ENCODE measurements at places on chromosomes 4 and X.

DNA sequence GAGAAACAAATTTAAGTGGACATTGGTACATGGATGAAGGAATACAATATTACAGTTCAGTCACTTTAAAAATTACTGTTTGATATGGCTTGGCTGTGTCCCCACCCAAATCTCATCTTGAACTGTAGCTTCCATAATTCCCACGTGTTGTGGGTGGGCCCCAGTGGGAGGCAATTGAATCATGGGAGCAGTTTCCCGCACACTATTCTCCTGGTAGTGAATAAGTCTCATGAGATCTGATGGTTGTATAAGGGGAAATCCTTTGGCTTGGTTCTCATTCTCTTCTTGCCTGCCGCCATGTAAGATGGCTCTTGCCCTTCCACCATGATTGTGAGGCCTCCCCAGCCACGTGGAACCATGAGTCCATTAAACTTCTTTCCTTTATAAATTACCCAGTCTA lies 804.2 kb upstream of the FRG1 start:
- DNase-seq: no peak

GRCh38 chrX:57906790-57907189 lies 3.5 kb downstream of the ZXDA start:
- no peak for DNase-seq

DNA sequence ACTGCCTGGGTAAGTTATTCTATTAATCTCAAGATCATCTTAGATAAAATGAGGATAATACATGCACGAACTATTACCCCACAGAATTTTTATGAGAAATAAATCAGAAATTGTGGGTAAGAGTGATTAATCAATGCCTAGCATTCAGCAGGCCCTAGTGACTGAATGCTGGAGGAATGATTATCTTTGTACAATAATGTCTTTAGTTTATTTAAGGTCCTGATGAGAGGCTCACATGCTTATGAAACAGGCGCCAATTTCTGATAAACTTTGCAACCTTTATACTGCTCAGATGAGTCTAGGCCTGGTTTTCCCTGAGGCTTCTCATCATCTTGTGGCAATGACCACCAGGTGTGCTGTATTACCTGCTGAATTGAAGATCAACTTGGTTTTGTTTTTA lies 27.8 kb upstream of the BMP2K start:
- no peak for DNase-seq

DNA sequence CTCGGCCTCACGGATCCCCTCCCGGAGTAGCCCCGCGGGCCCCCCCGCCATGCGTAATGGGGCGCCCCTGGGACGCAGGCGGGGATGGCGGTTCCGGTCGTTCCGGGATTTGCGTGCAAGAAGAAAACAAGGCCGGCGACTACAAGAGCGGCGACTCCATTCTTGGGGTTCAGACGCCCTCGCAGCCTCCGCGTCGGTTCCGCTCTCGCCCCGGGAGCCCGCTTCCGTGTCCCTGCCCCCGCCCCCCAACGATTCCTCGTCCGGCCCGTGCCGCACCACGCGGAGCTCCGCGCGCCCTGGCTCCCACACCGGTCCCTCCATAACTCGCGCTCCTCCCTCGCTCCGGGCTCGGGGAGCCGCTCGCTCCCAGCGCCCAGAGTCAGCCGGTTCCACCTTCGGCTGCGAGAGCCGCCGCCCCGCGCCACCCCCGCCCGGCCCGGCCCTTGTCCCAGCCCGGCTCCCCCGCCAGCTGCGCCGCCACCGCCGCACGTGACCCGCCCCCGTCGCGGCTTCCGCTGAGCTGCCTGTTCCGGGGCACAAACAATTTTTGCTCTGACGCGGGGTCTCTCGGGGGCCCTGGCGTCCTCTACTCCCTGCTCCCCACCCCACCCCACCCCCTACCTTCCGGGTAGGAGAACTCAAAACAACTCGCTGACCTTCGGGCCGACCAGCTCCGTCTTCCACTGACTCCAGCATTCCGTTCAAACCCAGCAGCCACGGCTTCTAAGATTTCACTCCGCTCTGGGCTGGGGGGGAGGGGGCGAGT lies 78.8 kb upstream of the BCOR start:
- peak; percentile 32 for DNase-seq

DNA sequence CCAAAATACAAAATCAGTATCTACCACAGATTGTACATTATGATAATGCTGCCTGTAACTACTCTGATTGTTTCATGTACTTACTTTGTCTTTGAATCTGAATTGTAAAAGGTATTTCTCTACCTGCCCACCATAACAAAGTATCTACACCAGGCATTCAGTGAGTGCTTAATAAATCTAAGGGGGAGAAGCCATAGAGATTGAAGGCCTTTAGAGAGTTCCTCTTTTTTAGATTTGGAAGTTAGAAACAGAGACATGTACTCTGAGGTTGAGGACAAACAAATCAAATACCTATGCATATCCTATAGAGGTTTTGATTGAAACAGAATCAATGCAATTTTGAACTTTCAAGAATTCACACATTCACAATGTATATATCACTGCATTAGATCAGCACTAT lies 42.7 kb downstream of the SAT1 start:
- no peak for DNase-seq

DNA sequence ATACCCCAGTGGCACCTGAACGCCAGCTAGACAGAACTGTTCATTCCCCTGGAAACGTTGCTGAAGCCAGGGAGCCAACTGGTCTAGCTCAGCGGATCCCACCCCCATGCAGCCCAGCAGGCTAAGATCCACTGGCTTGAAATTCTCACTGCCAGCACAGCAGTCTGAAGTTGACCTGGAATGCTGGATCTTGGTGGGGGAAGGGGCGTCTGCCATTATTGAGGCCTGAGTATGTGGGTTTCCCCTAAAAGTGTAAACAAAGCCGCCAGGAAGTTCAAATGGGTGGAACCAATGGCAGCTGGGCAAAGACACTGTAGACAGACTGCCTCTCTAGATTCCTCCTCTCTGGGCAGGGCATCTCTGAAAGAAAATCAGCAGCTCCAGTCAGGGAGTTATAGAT lies 213.0 kb downstream of the NKX6-1 start:
- DNase-seq: no peak

Measured in midbrain (tissue), 1 donor.